Pancreas (tissue), 10 donors: ENCODE measurements at places on chromosomes 2 and 18. TPM values are rescaled to one million over a fixed set of nuclear protein-coding genes. Genes with fewer than 3 reads are reported as not detected.

The CD207 gene
- total RNA-seq: 0.09 TPM

The C2orf42 gene
- total RNA-seq: 9.1 TPM

The OBSL1 gene
- 62.0 TPM for total RNA-seq

The ERFE gene
- 0.79 TPM for total RNA-seq

DNA sequence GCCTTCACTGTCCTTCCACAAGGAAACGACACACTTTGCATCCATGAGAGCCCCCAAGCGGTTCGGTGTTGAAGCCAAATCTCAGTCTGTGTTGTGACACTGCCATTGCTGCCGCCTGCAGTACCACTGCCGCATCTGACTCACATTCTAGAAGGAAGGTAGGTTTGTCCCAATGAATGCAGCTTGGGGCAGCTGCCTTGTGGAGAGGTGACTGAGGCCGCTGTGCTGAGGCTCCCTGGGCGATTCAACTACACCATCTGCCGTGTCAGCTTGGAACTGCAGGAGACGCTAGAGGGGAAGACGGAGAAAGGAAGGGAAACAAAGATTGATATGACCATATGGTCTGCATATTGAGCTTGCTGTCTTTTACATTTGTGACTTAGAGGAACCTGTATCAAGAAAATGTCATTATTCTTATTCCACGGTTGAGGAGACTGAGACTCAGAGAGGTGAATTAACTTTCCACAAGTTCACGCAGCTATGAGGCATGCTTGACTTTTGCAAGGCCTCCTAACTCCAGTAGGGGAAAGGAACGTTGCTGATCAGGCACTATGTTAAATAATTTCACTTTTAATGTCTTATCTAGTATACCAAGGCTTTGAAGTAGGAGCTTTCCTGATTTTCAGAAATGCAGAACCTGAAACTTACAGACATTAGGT is 43.5 kb upstream of the LMAN1 start:
- DNase-seq: peak; percentile 87

DNA sequence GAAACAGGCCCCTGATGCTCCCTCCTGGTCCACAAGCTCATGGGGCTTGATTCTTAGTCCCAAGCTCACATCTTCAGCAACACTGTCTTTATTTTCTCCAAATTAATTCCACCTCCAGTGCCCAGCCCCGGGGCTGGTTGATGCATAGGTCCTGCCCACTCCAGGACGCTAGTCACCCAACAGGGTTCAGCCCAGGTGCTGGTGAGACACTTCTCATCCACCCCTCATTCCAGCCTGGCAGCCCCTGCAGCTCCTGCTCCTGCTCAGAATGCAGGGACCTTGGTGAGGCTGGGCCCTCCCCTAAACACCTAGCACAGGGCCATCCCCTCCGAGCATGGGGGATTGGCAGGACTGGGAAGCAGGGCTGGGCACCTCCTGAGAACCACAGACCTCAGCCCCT is 25.7 kb downstream of the STEAP3 start:
- DNase-seq: no peak

GRCh38 chr2:219120082-219120481 is 40.5 kb downstream of the NHEJ1 start:
- DNase-seq: no peak

DNA sequence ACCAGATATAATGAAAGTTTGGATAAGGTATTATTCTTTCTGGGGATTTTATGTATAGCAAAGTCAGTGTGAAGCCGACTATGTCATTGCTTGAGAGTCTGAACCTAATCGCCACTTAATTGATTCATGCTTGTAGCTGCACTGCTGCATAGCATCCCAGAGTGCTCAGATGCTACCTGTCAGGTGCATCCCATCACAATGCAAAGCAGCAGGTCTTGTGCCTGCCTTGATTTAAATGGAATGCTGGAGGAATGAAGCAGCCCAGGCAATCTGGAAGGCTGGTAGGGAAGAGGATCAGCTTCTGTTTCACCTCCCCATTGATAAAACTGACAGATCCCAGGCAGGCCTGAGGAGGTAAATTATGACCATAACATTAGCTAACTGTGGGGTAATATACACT is 40.4 kb upstream of the ATIC start:
- DNase-seq: no peak

- no peak for DNase-seq
Measured at GRCh38 chr2:156536534-156536933, 100.4 kb downstream of the GPD2 start.

GRCh38 chr2:126686841-126687485 is 31.0 kb downstream of the GYPC start:
- no peak for DNase-seq

DNA sequence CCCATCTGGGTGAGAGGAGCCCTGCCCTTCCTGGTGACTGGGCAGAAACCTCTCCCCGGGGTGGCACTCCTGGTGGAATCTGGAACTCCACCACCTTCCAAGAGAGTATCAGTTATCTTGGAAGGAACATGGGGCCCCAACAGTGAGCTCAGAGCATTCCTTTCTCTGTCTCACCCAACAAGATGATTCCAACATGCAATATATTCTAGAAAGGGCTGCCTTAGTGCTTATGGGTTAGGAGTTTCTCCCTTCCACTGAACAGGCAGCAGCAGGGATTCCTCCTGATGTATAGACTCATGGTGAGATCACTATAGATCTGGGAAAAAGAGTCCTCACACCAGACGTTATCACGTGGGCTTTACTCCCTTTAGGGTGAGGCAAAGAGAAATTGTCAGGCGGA is 147.1 kb downstream of the COL4A4 start:
- DNase-seq: no peak

DNA sequence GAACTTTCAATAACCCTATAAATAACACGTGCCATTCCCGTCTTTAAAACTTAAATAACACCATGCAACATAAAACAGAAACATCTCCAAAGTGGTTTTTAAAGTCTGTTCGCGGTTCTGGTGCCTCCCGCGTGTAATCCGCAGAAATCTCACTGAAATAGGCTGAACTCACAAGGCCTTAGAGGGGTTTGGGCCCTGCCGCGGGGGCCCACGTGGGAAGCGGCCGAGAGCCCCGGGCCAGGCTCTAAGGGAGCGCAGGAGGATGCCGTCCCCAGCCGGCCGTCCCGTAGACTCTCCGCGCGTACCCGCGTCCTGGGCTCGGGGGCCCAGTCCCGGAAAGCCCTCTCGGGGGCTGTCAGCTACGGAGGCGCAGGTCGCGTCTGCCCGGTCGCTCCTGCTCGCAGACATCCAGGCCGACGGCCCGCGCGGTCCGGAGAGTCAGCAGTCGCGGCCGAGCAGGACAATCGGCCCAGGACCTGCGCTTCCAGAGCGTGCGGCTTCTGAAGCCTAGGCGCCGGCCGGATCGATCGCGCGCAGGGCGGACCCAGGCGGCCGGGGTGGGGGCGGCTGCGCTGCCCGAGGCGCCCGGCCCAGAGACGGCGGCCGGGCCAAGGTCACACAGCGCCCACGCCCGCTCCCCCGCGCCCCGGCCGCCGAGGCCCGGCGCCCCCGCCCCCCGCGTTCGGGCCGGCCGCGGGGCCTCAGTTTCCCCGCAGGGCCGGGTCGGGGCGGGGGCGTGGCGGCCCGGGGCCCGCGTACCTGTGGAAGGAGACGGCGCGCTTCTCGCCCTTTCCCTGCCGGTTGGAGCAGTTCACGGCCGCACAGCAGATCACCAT is 558 bp downstream of the THAP4 start:
- DNase-seq: peak; percentile 77

DNA sequence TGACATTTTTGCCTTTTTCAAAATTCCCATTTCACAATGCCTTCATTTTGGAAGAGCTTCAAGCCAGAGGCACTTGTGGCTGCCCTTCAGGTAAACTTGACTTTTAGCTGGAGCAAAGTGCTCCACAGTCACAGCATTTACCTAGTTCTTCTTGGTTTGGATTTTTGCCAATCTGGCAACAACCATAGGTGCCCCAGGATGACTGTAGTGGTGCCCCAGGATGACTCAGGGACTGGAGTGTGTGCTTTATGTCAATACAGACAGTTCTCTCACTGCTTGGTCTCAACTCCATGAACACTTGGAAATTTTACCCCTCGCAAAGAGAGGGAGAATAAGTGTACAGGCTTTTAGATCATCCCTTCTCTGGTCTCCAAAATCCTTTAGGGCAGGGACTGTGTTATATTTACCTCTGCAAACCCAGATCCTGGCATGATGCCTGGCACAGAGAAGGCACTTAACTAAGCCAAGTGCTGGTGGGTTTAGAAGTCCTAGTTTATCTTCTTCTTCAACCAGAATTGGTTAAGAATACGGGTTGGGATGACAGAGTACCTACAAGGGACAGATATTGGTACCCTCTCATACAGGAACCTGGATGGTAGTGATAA is 15.3 kb upstream of the PTPN4 start:
- no peak for DNase-seq

DNA sequence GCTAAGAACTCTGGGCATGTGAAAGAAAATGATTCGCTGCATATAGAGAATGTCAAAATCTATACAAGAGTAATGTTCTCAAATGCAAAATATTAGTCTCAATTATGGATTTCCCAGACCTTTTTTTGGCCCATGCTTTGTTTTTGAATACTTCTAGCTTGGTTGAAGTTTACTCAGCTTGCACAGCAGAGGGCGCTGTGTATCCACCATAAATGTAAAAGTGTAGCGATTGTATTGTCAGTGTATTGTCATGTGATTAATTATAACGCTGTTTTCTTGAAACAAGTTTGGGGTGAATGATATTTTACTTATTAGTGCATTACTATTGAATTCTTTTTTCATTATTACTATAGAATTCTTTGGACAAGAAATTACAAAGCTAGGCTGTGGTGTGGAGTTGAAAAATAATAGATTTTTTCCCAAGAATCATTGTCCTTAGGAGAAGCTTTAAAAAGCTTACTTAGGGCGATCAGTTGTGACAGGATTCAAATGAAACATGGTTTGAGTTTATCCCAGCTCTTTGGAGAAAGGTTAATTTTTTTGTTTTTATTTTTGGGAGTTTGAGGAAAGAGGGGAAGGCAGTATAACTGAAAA is 98.3 kb downstream of the PIK3C3 start:
- peak; percentile 40 for DNase-seq

DNA sequence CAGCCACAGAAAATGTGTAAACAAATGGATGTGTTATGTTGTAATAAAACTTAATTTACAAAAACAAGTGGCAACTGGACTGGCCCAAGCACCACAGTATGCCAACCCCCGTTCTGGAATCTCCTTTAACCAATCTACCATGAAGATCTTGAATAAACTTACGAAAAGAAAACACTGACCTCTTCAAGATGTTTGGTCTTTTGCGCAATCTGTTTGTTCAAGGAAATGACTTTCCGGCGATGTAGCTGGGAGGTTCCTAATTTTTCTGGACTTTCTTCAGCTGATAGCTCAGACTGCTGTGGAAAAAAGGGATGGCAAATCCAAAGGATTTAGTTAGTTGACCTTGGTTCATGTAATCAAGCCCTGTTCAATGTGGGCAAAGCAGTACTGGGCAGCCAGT is 55.7 kb downstream of the CCDC93 start:
- no peak for DNase-seq

DNA sequence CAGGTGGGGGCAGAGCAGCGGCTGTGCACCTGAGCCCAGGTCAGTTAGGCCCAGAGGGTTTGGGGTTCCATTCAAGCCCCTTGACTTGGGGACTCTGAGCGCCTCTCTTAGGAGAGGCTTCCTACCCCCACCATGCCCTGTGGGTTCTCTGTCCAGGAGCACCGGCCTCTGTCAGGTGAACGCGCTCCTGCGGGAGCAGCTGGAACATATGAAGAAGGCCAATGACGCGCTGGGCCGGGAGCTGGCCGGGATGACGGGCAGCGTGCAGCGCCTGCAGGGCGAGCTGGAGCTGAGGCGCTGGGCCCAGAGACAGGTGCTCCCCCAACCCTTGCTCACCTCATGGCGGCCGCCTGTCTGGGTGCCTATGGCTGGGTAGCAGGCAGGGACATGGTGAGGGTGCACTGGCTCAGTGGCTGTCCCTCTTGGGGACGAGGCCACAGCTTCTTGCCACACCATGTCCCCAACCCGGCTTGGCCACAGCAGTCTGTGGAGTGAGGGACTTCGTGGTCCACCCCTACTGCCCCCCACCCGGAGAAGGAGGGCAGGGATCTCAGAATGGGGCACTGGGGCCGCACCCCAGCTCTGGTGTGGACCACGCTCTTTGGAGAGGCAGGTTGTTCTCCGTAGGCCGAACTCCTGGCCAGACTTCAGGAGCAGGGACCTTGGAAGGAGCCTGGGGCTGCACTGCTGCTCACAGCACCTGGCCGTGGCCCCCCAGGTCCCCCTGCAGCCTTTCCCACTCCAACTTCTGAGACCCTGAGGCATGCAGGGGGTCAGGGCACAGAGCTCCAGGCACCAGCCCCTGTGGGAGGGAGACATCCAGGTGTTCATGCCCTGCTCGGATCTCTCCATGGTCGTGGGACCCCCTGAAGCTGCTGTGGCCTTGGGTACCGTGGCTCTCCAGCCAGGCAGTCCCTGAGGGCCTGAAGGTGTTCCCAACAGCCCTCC is 19.7 kb downstream of the CROCC2 start:
- peak; percentile 59 for DNase-seq
